NCI-H1417 treated with DMSO at 0.1 percent for 48 hours (cell line): ENCODE measurements at places on chromosomes 2 and 18.

DNA sequence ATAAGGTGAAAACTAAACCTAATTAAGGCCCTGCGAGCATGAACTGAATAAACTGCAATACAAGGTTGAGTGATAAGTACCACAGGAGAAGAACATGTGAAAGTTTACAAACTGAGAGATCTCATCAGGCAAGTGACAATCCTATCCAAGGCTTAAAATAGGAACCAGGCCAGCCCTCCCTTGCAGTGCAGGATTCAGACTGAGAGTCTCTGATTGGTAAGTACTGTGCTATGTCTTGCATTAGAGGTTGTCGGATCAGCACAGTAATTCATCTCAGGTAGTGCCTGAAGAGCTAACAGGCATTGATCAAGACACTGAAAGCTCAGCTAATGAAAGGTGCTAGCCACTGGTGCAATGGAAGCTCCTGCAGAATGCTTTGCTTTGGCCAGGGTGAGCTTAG is 801.7 kb upstream of the ID2 start:
- no peak for DNase-seq

DNA sequence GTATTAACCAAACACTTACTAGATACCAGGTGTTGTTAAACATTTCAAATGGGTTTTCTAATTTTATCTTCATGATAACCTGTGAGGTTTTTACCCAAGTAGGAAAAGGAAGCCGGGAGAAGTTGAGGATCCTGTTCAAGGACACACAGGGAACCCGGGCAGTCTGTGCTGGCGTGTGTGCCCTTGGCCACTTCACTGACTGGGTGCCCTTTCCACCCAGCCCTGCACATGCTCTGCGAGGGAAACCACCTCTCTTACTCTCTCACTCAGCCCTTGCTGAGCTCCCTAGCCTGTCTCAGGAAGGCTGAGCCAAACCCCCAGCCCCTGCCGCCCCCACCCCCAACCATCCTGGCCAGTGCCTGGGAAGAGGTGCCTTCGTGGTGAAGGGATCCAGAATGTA is 51.8 kb downstream of the TEX44 start:
- no peak for DNase-seq

GRCh38 chr2:201208563-201209252 is 25.8 kb downstream of the CASP10 start:
- DNase-seq: no peak

DNA sequence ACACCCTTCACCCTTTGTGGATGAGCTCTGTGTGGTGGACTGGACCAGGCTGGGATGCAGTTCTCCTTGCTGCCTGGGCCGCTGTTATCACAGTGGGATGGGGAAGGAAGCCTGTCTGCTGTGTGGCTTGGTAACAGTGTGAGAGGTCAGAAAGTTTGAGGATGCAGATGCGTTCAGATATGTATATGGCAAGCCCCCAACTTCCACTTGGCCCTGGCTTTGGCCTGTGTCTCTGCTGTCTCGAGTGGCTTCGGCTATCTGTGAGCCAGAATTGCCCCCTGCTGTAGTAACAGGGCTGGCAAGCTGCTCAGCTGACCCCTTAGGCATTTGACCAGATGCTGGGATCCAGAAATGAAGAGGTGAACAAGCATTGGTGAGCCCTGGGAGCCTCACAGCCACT is 106.8 kb downstream of the WDSUB1 start:
- no peak for DNase-seq

GRCh38 chr2:33204945-33205344 is 258.2 kb downstream of the LTBP1 start:
- DNase-seq: no peak

- no peak for DNase-seq
Measured at GRCh38 chr2:32711219-32711618, 83.4 kb downstream of the TTC27 start.

DNA sequence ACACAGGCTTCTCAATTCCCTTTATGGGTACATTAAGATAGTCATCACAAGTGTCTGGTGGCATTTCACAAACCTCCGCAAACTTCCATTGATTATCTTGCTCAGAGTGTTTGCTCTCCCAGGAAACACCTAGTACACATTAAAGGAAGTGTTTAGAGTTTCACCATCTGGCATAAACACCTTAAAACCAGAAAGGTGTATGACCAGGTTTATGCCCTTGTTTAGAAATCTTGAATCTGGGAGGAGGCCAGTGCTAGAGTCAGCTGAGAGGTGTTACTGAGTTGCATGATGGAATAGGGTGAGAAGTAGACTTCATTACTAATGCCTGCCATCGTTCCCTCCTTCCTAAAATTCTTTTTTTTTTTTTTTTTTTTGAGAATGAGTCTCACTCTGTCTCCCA is 78.9 kb upstream of the FAM237A start:
- no peak for DNase-seq

DNA sequence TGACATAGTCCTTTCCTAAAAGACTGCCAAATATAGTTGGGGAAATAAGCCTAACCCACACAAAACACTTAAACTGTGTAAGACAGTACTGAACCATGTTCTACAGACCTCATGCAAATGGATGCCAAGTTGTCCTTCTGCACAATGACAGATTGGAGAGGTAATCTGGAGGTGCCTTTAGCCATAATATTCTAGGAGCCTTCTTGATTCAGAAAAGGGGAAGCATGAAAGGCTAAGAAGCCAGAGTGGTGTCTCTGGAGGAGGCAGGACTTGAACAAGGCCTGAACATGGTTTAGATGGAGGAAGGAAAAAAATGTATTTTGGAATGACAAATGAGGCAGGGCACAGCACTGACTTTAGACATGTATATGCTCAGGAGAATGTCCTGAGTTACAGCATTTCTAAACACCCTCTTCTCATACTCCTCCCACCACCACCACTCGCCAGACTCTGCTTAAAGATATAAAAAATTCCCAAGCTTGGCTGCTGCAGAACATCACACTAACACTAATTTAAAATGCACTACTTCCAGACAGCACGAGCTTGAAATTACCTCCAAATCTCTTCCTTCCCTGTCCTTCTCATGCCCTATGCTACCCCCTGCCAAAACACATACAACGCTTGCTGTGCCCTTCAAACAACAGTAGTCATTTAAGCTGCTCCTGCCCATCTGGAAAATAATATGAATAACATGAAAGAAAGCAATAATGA is 110.4 kb downstream of the ANKRD44 start:
- no peak for DNase-seq

DNA sequence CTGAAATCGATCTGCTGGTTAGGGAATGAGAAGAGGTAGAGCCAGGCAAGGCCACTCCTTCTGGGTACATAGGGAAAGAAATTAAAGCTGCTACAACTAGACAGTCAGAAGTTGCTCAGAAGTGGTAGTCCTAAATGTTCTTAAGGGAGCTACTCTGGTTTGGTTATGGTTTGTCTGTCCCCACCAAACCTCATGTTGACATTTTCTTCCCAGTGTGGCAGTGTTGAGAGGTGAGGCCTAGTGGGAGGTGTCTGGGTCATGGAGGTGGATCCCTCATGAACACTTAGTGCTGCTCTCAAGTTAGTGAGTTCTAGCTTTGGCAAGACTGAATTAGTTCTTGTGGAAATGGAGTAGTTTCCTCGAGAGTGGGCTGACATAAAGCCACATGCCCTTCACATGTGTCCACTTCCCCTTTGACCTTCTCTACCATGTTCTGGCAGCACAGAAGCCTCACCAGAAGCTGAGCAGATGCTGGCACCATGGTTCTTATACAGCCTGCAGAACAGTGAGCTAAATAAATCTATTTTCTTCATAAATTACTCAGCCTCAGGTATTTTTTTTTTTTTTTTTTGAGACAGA is 14.7 kb downstream of the RNF103 start:
- DNase-seq: no peak

DNA sequence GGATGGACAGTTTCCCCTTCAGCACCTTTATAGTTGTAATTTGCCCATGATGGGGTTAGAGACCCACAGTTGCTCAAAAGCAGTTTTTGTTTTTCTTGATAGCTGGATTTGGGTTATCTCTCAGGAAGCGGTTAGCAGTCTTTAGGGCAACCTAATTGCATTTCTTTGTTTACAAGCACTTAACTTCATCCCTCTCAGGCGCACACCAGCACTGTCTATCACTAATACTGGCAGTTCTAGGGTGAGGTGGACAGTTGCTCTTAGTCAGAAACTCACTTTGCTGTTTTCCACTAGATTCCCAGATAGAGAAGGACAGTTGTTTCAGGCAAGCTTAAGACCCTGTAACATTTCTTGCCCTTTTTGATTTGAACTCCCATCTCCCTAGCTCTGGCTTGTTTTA is 146.0 kb downstream of the AGAP1 start:
- DNase-seq: no peak

GRCh38 chr2:156590085-156590739 is 154.0 kb downstream of the GPD2 start:
- DNase-seq: no peak

DNA sequence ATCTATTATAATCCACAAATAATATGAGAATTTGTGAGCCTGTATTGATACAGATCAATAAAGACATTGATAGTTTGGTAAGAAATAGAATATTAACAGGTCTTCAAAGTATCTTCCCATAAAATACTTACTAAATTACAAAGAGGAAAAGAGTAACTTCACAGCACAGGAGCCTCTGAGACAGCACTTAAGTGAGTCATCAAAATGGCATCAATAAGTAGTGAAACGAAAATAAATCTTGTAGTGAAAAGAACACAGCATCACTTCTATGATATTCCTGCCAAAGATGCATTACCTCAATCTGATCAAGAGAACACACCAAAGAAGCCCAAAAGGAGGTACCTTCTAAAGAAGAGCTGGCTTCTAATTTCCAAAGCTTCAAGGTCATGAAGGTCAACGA is 116.4 kb downstream of the CBLN2 start:
- DNase-seq: no peak

GRCh38 chr2:63555931-63556330 is 32.3 kb downstream of the WDPCP start:
- no peak for DNase-seq

- no peak for DNase-seq
Measured at GRCh38 chr18:62957885-62958472, 242.6 kb downstream of the PHLPP1 start.

DNA sequence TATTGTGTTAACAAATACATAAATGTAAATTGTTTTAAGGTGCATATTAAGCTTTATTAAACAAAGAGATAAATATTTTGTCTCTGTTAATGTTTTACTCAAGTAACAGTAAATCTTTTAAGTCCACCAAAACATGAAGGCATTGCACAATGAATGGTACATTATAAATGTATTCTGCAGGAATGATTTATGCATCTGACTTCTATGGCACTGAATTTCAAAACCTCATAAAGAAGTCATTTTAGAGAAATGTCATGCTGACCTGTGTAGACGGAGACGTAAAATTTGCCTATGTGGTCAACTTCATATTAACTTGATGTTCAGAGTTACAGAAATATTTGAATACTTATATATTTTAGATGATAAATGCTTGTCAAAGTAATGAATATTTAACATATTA is 194.7 kb downstream of the BABAM2 start:
- no peak for DNase-seq

DNA sequence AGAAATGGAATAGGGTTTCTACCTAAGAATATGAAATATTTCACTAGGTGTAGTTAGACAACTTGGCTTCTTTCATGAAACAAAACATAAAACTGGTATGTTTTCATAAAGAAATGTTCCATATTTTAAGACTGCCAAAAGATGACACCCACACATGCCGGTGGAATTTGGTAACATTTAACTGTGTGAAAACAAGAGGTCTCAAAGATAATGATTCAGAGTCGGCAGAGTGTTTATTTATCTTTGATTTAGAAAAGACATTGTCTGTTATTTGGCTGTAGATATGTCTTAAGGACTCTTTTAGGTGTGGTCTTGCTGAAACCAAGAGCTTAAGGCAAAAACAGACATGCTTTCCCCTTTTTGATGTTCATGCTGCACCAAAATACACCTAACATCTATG is 63.5 kb upstream of the FN1 start:
- DNase-seq: no peak
